HCT116 (cell line): ENCODE measurements at places on chromosomes 5 and 9. TPM values are rescaled to one million over a fixed set of nuclear protein-coding genes. Genes with fewer than 3 reads are reported as not detected.
A peak's percentile ranks its signal among the peaks of the same experiment; 100 is the strongest.

DNA sequence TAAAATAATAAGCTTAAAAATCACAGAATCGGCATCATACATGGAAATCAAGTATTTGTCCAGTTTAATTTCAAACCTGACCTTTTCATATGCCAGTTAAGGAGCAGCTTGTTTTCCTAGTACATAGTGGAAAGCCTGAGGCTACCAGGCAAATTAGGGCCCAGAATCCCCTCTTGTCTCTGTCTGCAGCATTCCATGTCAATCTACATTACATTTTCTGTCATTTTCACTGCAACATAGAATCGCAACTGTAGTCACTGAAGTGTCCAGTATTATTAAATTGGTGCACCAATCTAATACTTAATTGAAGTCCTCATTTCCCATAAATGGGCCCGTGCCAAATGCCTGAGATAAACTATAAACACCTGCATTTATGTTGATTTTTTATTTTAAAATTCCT is 1352.2 kb upstream of the ACO1 start:
- no peak for DNase-seq
- H3K27me3 ChIP-seq, result no peaks in the 10 kb centered on the region
- no peaks in the 10 kb centered on the region for H3K4me1 ChIP-seq
- H3K27ac ChIP-seq, result no peak overlapping the region
- H3K4me3 ChIP-seq, result no peak overlapping the region
- no peaks in the 10 kb centered on the region for H3K36me3 ChIP-seq

GRCh38 chr5:57595523-57595991 is 112.9 kb upstream of the ACTBL2 start:
- H3K4me1 ChIP-seq, result peaks cover 6% of the 10 kb centered on the region; the same call in 1 of the 2 replicates
- no peak for DNase-seq
- H3K27ac ChIP-seq, result no peak overlapping the region
- H3K36me3 ChIP-seq, result no peaks in the 10 kb centered on the region

DNA sequence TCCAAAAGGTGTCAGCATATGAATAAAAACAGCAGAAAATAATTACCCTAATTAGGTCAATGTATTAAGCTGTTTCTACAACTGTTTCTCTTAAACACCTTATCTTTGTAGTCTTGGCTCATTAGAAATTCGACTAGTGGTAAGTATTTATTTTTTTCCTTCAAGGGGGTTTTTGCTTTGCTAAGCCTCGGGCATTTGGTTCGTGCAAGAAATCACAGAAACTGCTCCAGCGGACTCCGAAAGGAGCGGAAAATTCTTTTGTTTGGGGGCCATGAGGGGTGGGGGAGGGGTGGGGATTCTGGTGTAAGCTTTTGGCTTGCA is 757 bp downstream of the ZBED3 start:
- H3K27ac ChIP-seq, result peak overlapping the region; percentile 86
- no peaks in the 10 kb centered on the region for H3K36me3 ChIP-seq
- peaks cover 6% of the 10 kb centered on the region; the same call in 1 of the 2 replicates for H3K4me1 ChIP-seq
- DNase-seq, result no peak

GRCh38 chr5:10689391-10690081 is 71.5 kb downstream of the DAP start:
- H3K4me1 ChIP-seq, result peaks cover 19% of the 10 kb centered on the region; the same call in 1 of the 2 replicates
- H3K4me3 ChIP-seq, result no peak overlapping the region
- H3K36me3 ChIP-seq, result no peaks in the 10 kb centered on the region
- no peak overlapping the region for H3K27ac ChIP-seq
- DNase-seq, result no peak

GRCh38 chr5:77935506-77936364 is 159.6 kb upstream of the TBCA start:
- H3K27me3 ChIP-seq, result no peaks in the 10 kb centered on the region
- no peak for DNase-seq

DNA sequence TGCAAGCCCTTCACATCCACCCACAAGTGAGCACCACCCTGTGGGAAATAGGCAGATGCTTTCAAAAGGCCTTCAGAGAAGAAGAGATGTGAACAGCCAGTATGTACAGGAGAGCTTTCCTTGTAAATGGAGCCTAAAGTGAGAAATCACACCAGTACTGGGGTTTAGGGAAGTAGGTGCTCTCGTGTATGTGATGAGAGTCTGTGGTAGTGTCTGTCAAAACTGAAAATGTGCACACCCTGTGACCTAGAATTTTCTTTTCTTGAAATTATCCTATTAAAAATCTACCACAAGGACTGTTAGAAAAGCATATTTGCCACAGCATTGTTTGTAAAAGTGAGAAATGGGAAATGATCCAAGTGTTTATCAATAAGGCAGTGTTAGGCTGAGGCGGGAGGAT is 16.6 kb downstream of the OTULINL start:
- H3K36me3 ChIP-seq, result no peaks in the 10 kb centered on the region
- H3K4me1 ChIP-seq, result no peaks in the 10 kb centered on the region
- no peak for DNase-seq

DNA sequence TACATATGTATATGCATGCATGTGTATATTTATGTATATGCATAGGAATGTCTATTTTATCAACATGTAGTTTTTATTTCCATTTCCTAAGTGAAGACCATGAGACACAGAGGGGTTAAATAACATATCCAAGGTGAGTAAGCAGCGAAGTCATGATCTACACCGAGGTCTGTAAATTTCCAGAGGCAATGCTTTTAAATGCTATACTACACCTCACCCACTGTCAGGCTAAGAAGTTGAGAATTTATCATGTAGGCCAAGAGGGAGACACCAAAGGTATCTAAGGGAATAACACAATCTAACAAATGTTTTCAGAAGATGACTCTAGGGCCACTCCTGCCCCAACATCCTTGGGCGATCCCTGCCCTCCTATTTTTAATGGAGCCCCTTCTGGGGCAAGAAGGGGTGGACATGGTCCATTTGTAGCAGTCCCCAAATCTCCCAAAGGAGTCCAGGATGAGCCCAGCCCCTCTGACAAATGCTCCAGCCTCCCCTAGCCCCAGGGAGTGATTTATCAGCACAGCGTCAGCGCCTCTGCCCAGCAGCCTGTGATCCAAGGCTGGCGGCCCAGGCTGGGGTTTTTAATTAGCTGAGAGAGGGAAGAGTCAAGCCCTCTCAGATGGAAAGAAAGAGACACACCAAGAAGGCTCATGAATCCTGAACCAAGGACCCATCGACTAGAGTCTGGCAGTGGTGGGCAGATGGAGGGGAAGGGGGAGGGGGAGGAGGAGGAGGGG is 339.9 kb downstream of the ASTN2 start:
- no peaks in the 10 kb centered on the region for H3K27me3 ChIP-seq
- no peak for DNase-seq
- no peaks in the 10 kb centered on the region for H3K4me1 ChIP-seq

- peaks cover 5% of the 10 kb centered on the region; the same call in 1 of the 2 replicates for H3K27me3 ChIP-seq
- no peaks in the 10 kb centered on the region for H3K4me1 ChIP-seq
- H3K27ac ChIP-seq, result no peak overlapping the region
- DNase-seq, result no peak
- H3K36me3 ChIP-seq, result no peaks in the 10 kb centered on the region
- H3K4me3 ChIP-seq, result no peak overlapping the region
Measured at GRCh38 chr9:116124472-116125040, 29.0 kb upstream of the PAPPA start.

- H3K4me1 ChIP-seq, result no peaks in the 10 kb centered on the region
- no peaks in the 10 kb centered on the region for H3K27me3 ChIP-seq
- no peak overlapping the region for H3K27ac ChIP-seq
- no peak for DNase-seq
Measured at GRCh38 chr5:179294131-179294780, 51.0 kb downstream of the ADAMTS2 start.

DNA sequence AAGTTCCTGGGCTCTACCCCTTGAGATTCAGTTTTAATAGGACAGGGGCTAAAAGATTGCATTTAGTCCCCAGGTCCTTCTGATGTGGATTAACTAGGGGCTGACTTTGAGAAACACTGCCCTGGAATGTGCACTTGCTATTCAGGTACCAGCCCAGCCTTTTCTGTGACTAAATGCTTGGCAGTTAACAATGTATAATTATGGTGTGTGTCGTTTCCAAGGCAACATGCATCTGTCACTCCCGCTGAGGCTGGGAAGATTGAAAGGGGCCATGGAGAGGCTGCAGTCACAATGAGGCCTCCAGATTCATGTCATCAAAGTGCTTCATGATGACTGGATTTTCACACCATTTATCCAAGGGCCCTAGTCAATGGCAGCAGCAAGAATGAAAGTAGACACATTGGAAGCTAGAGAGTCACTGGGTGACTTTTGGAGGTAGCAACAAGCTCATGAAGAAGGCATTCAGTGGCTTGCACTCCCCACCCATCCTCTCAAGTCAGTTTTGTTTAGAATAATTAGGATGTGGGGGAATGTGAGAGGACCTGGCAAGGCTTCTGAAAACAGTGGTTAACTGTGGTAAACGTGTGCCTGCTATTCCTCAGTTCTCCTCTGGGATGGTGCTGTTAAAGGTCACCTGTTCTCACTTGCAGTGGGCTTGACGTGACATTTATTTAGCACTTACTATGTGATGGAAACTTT is 28.3 kb downstream of the RAI14 start:
- peak; percentile 24 for DNase-seq
- H3K27me3 ChIP-seq, result no peaks in the 10 kb centered on the region
- H3K4me3 ChIP-seq, result no peak overlapping the region
- H3K4me1 ChIP-seq, result peaks cover 56% of the 10 kb centered on the region
- H3K36me3 ChIP-seq, result no peaks in the 10 kb centered on the region; the same call in 1 of the 2 replicates
- H3K27ac ChIP-seq, result no peak overlapping the region

DNA sequence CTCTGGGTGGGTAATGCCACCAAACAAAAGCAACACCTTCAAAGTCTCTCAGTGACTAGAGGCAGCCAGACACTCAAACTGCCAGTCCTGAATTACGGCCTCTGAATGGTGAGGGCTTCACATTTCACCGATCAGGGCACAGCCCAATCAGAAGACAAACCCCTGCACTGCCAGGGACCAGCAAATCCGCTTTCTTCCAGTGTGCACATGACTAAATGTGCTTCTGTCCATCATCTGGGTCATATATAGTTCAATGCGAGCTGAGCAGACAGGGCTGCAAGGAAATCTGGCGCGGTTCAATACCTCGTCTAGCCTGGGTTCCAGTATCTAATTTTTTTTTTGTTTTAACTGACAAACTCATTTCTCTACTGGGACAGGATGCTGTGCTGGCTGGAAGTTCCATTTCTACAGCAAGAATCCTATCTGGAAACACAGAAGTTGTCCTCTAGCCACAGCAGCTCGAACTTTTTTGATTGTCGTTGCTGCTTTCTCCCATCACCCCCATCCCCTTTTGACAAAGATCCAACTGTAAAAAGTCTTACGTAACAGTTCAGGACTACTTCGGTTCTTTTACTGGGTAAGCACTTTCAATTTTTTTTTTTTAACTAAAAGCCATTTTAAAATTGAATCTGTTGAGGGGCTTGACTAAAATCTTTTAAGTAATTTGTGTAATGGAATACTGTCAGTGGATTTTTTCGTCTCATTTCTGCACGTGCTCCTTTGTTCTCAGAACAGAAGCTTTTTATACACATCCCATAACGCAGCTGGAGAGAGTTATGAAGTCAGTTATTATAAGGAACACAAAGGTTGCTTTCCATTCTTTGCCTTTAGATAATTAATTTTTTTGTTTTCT is 112.7 kb downstream of the NR6A1 start:
- no peaks in the 10 kb centered on the region for H3K36me3 ChIP-seq
- H3K4me1 ChIP-seq, result peaks cover 37% of the 10 kb centered on the region
- H3K27ac ChIP-seq, result peak overlapping the region; percentile 69
- DNase-seq, result peak; percentile 93

- no peaks in the 10 kb centered on the region for H3K4me1 ChIP-seq
- no peak overlapping the region for H3K27ac ChIP-seq
- H3K36me3 ChIP-seq, result no peaks in the 10 kb centered on the region
- DNase-seq, result no peak
Measured at GRCh38 chr9:117672369-117672768, 31.8 kb upstream of the TLR4 start.

- no peaks in the 10 kb centered on the region for H3K36me3 ChIP-seq
- no peak for DNase-seq
- H3K4me3 ChIP-seq, result no peak overlapping the region
- no peaks in the 10 kb centered on the region for H3K4me1 ChIP-seq
- H3K27ac ChIP-seq, result no peak overlapping the region
Measured at GRCh38 chr9:1598270-1598669, 416.9 kb upstream of the SMARCA2 start.

DNA sequence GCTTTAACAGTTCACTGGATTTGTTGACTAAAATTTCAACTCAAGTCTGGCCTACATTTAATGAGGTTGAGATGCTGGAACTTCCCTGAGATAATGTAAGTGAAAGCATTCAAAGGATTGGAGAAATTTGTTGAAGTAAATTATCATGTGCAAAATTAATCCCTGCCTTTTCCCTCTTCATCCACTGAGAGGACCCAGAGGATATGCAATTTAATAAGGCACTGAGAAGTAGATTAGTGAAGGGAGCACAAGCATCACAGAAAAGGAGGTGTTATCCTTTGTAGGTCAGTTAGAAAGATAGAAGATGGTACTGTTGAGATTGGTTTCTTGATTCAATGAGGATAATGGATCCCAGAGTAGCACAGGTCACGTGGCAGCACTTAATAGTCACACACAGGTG is 42.6 kb upstream of the ANKRD31 start:
- no peak overlapping the region for H3K4me3 ChIP-seq
- no peaks in the 10 kb centered on the region for H3K36me3 ChIP-seq
- no peak overlapping the region for H3K27ac ChIP-seq
- no peaks in the 10 kb centered on the region for H3K27me3 ChIP-seq
- peaks cover 5% of the 10 kb centered on the region; the same call in 1 of the 2 replicates for H3K4me1 ChIP-seq

DNA sequence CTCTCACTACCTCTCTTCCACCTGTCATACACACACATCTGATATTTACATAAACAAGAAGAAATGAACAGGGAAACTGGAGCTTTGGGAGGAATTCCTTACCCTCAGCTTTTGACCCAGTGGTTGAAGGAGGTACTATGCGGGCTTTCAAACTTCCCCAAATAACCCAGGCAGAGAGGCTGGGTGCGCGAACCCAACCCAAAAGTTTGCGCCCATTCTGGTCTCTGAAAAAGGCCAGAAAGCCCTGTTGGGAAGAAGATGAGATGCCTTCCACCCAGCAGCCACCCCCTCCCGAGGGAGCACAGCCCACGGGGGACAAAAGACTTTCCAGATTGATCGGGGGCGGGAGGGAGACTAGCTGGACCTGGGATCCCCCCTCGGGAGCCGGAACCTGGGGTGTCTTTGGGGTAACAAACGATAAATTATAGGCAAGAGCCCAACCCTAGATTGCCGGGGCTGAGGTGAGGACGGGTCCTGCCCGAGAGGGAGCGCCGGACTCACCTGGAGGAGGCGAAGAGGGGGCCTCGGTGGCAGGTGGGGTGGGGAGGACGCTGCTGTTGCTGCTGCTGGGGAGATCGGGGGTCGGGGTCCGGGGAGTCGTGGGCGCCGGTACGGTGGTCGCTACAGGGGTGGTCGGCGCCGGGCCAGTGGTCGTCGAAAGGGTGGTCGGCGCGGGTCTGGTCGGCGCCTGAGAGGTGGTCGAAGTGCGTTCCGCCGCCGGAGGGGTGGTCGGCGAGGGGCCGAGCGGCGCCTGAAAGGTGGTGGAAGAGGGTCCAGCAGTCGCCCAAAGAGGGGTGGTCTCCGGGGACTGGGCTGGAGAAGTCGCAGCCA is 798 bp downstream of the MEGF9 start:
- H3K36me3 ChIP-seq, result no peaks in the 10 kb centered on the region
- H3K4me1 ChIP-seq, result peaks cover 56% of the 10 kb centered on the region
- peak overlapping the region; percentile 30; the same call in 1 of the 2 replicates for H3K27ac ChIP-seq

- peaks cover 41% of the 10 kb centered on the region for H3K36me3 ChIP-seq
- H3K4me3 ChIP-seq, result no peak overlapping the region
- H3K27me3 ChIP-seq, result no peaks in the 10 kb centered on the region
- DNase-seq, result no peak
- peaks cover 6% of the 10 kb centered on the region; the same call in 1 of the 2 replicates for H3K4me1 ChIP-seq
- no peak overlapping the region for H3K27ac ChIP-seq
Measured at GRCh38 chr9:137575364-137575715, 3.4 kb downstream of the DPH7 start.

Gene CCDC152
- not detected for total RNA-seq

Gene CMBL
- 51.0 TPM for total RNA-seq

Gene CTXN3
- not detected for total RNA-seq

Gene RFESD
- 4.1 TPM for total RNA-seq

Gene NIPAL4
- 0.12 TPM for total RNA-seq

Gene FOXD4L6
- total RNA-seq, result 0.54 TPM

Gene RNF183
- 0.12 TPM for total RNA-seq

Gene SERF1A
- total RNA-seq, result 3.7 TPM

Gene PDLIM4
- total RNA-seq, result not detected
